ENCODE measurements at places on chromosomes 1 and 21.

DNA sequence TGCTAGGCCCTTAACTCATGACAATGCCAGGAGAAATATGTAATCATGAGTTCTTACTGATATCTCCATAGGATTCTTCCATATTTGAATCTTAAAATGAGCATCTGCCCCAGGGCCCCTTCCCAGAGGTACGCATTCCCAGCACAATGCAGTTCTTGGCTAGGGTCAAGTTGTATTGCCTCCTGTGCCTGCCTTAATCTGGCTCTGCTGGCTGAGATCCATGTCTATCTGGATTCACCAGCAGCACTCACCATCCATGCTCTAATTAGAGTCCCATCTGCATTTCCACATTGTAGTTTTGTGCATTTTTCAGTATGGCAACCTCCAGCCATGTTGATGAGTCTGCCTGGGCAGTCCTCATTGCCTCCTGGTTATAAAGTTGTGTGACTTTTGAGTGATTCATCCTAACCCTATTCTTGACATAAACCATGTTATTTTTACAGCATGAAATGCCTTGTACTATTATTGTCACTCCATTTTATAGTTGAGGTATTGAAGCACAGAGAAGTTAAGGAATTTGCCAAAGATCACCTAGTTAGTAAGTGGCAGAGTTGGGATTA is 55.9 kb downstream of the CAMSAP2 start:
- no peak for DNase-seq

DNA sequence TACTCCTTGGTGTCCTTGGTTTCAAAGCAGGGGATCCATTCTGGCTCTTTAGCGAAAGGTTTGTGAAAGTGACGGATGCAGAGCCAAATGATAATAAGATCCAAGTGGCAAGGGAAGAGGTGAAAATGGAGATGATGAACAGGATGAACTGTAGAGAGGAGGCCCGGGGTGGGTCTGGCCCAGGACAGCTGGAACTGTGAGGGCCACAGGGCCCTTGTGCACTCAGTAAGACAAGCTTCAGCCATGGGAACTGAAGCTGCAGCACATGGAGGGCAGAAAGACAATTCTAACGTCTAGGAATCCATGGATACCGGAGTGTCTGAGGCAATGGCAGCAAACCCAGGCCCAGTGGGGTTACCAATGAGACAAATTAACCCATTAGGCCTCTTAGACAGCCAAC is 4.8 kb downstream of the KCNA2 start:
- no peak for DNase-seq

DNA sequence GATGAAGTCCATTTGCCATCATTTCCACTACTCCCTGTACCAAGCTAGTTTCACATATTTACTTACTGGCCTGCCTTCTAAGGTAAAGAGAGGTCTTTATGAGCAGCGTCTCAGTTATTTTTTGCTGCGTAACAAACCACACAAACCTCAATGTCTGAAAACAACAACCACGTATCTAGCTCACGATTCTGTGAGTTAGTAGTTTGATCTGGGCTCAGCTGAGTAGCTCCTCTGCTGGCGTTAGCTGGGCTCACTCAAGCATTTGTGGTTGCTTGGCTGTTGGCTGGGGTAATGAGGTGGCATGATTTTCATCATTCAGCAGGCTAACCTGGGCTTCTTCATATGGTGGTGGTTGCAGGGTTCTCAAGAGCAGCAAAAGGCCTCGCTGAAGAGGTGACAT is 225.4 kb downstream of the FOXD2 start:
- no peak for DNase-seq

DNA sequence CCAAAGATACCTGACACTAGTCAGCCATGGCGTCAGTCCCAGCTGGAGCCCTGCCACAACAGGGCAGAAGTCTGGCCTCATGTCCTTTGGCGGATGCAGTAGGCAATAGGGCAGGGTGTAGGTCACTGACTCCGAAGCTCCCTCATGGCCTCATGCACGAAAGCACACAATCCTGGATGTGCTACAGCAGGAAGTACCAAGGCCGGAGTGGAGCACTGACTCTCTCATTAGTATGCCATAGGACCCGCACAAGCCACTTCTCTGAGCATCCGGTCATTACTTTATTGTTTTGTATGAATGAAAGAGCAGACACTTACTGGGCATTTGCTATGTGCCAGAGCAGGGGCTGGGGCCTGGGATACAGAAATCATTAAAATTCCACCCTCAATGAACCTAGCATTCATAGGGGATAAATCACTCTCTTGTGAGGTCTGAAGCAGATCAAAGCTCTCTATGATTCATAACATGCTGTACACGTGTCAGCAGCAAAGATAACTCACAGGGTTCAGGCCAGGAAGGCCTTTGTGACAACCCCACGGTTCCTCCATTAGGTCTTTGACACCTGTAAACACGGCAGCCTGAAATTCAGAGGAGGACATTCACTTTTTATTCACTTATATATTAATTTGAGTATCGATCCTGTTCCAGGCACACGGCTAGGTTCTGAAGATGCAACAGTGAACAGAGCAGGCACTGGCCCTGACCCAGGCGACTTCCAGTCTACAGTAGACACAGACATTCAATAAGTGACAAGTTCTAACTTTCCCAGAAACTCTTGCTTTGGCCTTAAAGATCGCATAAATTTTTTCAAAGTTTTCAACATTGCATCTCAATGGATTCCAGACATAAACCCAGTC is 357.9 kb upstream of the USP24 start:
- DNase-seq = no peak

GRCh38 chr21:31394309-31394708 is 50.2 kb upstream of the TIAM1 start:
- no peak for DNase-seq

DNA sequence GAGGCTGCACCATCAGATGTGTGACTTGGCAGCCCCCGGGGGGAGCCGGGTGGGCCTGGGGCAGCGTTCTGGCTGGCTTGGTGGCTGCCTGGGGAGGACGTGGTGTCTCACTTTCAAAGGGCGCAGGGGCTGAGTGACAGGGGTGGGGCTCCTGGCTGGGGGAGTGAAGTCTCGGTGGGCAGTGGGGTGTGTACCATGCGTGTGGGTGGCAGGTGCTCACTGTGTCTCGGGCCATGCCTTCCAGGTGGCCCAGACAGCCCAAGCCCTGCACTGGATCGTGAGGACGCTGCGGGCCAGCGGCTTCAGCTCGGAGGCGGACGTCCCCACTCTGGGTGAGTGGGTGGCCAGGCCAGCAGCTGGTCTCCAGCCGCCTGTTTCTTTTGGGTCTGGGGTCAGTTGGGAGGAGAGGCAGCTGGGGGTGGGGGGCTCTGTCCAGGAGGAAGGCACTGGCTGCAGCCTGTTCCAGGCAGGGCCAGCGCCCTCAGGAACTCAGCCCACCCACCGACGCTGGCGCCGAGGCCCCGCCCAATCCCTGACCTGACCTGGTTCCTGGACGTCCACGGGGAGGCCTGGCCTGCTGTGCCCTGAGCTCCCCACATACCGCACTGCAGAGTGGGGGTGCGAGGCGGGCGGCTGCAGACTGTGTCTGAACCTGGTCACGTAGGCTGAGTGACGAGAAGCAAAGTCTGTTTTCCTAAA is 30.6 kb upstream of the LRRC3 start:
- DNase-seq = no peak

GRCh38 chr1:218617986-218618385 is 272.9 kb downstream of the TGFB2 start:
- no peak for DNase-seq

- no peak for DNase-seq
Observed at GRCh38 chr1:183209533-183210158, 23.6 kb downstream of the LAMC2 start.

GRCh38 chr1:16088996-16089395 is 15.5 kb upstream of the FAM131C start:
- DNase-seq = no peak

- peak; percentile 50 for DNase-seq
Observed at GRCh38 chr1:42937141-42937696, 21.4 kb downstream of the SLC2A1 start.

- DNase-seq = no peak
Observed at GRCh38 chr1:196590959-196591358, 17.3 kb downstream of the KCNT2 start.

DNA sequence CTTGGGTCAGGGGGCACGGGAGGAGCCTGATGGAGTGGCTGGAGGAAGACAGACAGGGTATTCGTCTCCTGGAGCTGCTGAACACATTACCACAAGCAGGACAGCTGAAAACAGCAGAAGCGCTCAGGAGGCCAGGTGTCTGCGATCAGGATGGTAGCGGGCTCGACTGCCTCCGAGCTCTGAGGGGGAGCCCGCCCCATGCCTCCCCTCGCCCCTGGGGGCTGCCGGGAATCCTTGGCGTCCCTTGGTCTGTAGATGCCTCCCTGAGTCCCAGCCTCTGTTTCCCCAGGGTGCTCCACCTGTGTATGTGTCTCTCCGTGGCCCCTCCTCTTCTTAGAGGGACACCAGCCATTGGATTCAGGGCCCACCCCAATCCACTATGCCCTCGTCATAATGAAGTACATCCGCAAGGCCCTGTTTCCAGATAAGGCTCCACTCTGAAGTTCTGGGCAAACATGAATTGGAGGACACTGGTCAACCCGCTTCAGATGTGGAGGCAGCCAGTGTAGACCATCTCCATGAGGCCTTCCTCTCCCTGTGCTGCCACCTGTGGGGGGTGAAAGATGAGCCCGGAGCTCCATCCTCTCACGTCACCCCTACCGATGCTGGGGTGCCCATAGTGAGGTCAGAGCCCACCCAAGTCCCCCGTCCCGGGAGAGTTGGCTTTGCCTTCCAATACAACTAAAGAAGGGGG is 67.8 kb downstream of the SPSB1 start:
- DNase-seq = no peak

- no peak for DNase-seq
Observed at GRCh38 chr1:190807629-190808028, 330.0 kb upstream of the BRINP3 start.

- DNase-seq = no peak
Observed at GRCh38 chr1:164051782-164052181, 507.2 kb upstream of the PBX1 start.

- DNase-seq = no peak
Observed at GRCh38 chr1:39901464-39901713, 328 bp downstream of the MYCL start.

Data from CD4-positive, alpha-beta T cell treated with Interleukin-4 for 4 hours (primary cell).